ENCODE measurements at places on chromosomes 3 and 15. TPM values are rescaled to one million over a fixed set of nuclear protein-coding genes. Genes with fewer than 3 reads are reported as not detected.

STRA6 gene
- 32.5 TPM for total RNA-seq

RASL12 gene
- 7.0 TPM for total RNA-seq

EBLN2 gene
- 3.4 TPM for total RNA-seq

HIGD2B gene
- total RNA-seq = not detected

DNA sequence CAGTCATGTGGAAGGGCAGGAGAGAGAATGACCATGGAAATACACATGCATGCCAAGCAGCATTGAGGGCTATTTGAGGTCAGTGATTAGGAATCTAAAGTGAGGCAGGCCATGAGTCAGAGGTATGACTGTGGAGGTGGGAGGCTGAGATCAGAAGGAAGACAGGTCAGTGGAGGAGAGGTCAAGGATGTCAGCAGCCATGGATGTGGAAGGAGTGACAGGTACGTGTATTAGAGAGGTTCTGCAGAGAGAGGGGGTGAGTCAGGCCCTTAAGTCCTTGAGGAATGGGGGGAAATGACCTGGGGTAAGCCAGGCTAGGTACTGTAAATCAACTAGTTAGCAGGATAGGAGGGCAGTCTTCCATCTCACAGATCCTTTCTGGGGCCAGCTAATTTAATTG, 166.6 kb downstream of the ANO10 start:
- peak; percentile 5 for DNase-seq
- no peaks in the 10 kb centered on the region for H3K4me1 ChIP-seq
- H3K36me3 ChIP-seq = no peaks in the 10 kb centered on the region
- no peaks in the 10 kb centered on the region for H3K27me3 ChIP-seq
- no peak overlapping the region for H3K27ac ChIP-seq

GRCh38 chr3:144942838-144943197, 971.2 kb downstream of the DIPK2A start:
- H3K36me3 ChIP-seq = no peaks in the 10 kb centered on the region
- DNase-seq = no peak
- no peaks in the 10 kb centered on the region for H3K27me3 ChIP-seq
- H3K4me3 ChIP-seq = no peak overlapping the region
- H3K27ac ChIP-seq = no peak overlapping the region

DNA sequence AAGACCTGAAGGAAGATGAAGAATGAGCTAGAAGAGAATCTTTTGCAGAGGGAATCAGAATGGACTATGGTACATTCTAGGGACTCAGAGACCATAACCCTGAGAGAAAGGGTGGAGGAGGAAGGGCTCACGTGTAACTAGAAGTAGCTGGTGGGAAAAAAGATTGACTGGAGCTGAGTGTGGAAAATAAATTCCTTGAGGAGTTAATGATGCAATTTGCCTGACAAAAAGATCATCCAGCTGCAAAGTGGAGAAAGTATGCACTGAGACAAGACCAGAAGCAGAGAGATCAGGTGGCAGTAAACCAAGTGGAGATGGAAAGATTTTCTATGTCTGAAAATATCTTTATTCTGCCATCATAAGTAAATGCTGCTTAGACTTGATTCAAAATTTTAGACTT, 52.9 kb upstream of the TBL1XR1 start:
- no peak overlapping the region for H3K27ac ChIP-seq
- H3K4me3 ChIP-seq = no peak overlapping the region
- H3K4me1 ChIP-seq = no peaks in the 10 kb centered on the region
- DNase-seq = no peak
- no peaks in the 10 kb centered on the region for H3K36me3 ChIP-seq
- H3K27me3 ChIP-seq = no peaks in the 10 kb centered on the region

DNA sequence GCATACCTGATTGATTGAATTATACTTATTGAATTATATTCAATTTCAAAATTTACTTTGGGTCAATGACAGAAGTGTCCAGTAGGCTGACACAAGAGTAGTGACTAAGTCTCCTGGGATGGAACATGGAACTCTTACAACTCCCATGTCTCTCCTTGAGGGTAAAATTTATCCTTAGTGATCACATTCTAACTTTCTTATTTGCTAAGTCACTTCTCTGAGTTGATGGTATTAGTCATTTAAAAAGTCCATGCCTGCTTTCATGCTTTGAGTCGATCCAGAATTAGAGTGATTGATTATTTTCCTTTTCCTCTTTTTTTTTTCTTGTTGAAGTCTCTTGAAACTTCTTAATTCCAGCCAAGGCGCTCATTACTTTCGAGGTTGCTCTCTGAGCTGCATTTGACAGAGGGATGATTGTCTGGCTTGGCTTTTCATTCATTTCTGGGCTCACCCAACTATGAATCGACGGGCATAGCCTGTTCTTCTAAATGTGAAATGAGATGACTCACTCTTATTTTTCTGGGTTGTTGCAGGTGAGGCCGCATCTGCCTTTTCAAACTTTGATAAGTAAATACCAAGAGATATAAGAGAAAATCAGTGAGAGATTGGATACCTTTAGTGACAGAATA, 34.9 kb downstream of the LRRC3B start:
- H3K4me3 ChIP-seq = no peak overlapping the region
- no peak for DNase-seq
- no peak overlapping the region for H3K27ac ChIP-seq
- H3K4me1 ChIP-seq = no peaks in the 10 kb centered on the region

- no peaks in the 10 kb centered on the region for H3K4me1 ChIP-seq
- DNase-seq = peak; percentile 27
- H3K36me3 ChIP-seq = no peaks in the 10 kb centered on the region
- H3K4me3 ChIP-seq = no peak overlapping the region
- H3K27ac ChIP-seq = no peak overlapping the region
Observed at GRCh38 chr3:147119989-147120388, 286.4 kb downstream of the ZIC4 start.

DNA sequence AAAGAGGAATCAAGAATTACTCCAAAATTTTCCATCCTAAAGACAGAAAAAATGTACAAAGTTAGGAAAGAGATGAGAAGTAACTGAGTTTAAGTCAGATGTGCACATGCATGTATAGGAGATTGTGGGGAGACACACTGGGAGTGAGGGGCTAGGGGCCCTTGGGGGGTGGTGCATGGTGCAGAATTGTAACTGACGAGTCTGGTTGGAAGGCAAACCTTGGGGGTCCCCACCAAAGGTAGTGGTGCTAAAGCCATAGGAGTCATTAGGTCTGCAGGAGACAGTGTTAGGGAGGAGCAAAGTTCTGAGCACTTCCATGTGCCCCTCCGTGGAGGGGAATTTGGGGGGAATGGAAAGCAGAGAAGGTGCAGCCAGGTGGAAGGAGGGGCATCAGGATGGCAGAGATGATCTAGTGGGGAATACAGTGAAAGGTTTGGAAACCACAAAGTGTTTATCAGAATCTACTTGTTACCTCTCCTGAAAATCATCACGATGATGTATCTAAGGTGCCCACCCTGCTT, 37.5 kb upstream of the EPHB1 start:
- H3K4me3 ChIP-seq = no peak overlapping the region
- DNase-seq = no peak
- H3K27ac ChIP-seq = no peak overlapping the region
- H3K27me3 ChIP-seq = peaks cover 26% of the 10 kb centered on the region
- no peaks in the 10 kb centered on the region for H3K36me3 ChIP-seq
- H3K4me1 ChIP-seq = peaks cover 12% of the 10 kb centered on the region

DNA sequence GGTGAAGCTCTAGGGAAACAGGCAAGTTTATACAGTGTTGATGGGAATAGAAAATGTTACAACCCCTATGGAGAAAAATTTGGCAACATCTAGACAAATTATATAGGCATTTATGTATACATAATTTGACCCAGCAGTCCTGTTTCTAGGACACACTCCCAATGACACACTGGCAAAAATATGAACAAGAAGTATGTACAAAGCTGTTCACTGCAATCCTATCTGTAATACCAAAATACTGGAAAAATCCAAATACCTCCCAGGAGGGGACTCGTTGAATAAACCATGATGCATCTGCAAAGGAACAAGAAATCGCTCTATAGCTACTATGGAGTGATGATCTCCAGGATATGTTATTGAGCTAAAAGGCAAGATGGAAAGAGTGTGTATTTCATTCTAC, 8.5 kb downstream of the BFSP2 start:
- no peak overlapping the region for H3K4me3 ChIP-seq
- H3K27me3 ChIP-seq = peaks cover 3% of the 10 kb centered on the region
- no peak for DNase-seq
- no peak overlapping the region for H3K27ac ChIP-seq

DNA sequence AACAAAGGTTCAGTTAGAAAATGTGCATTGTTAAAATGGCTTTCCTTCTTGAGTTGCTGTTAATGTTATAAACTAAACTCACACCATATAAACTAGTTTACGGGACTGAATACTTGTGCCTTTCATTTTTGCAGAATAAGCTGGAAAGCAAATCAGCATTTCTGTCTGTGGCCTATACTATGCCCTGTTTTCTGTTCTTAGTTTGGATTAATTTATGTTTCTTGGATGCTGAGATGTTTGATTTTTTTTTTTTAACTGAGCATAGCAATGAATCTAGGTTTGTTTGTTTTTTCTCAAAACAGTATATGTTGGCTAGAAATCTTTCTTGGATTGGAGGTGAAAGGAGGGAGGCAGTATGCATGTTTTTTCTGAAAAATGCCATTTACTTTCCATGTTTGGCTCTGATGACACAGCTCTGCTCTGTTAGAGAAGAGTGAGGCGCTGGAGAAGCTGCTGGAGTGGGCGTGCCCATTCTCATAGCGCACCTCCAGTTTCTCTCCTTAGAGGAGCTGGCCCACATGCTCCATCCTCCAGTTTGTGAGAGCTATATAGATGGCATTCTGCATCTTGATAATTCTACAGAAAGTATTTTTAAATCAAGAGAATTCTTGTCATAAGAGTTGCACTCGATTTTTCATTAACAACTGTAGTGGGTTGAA, 423.6 kb upstream of the TPM1 start:
- H3K36me3 ChIP-seq = no peaks in the 10 kb centered on the region
- H3K27ac ChIP-seq = no peak overlapping the region
- H3K27me3 ChIP-seq = no peaks in the 10 kb centered on the region

GRCh38 chr3:45724911-45725310, 35.7 kb downstream of the SACM1L start:
- no peaks in the 10 kb centered on the region for H3K4me1 ChIP-seq
- H3K27me3 ChIP-seq = no peaks in the 10 kb centered on the region
- H3K36me3 ChIP-seq = peaks cover 26% of the 10 kb centered on the region
- no peak overlapping the region for H3K4me3 ChIP-seq
- H3K27ac ChIP-seq = no peak overlapping the region

- H3K4me1 ChIP-seq = peaks cover 77% of the 10 kb centered on the region
- no peaks in the 10 kb centered on the region for H3K27me3 ChIP-seq
- DNase-seq = no peak
- H3K36me3 ChIP-seq = peaks cover 29% of the 10 kb centered on the region
- peak overlapping the region; percentile 68 for H3K27ac ChIP-seq
Observed at GRCh38 chr3:185929192-185930151, 8.3 kb downstream of the TRA2B start.

DNA sequence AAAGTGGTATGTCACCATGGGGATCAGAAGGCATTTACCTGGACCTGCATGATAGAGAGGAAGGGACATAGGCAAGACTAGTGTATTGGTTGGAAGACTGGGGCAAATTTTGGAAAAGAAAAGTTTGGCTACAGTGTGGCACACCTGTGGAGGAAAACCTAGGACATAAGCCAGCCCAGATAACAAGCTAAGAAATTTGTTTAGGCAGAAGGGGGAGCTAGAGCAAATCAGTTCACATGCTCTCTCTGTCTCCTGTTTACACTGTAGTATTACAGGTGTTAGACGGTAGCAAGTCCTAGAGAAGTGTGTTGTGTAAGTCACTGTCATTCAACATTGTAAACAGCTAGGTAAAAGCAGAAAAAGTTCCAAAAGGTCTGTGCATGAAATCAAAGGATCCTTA, 11.9 kb upstream of the ALDH1A2 start:
- H3K27ac ChIP-seq = no peak overlapping the region
- no peaks in the 10 kb centered on the region for H3K36me3 ChIP-seq
- H3K27me3 ChIP-seq = peaks cover 8% of the 10 kb centered on the region
- DNase-seq = peak; percentile 36

DNA sequence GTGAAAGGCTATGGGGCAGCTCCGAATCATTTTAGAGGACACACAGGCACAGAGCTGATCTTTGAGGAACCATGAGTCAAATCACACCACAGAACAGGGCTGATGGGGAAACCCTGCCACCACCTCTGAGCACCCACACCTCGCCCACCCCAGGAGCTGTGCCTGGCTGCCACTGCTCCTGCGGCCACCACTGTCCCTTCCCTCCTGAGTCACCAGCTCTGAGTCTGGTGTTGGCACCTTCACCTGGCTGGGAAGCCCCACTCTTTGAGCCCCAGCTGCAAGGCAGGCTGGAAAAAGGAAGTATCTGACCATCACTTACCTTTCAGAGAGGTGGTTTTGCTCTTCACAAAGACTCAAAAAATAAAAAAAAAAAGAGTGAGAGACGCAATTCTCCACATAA, 63.6 kb upstream of the MEF2A start:
- H3K27ac ChIP-seq = no peak overlapping the region
- no peaks in the 10 kb centered on the region for H3K36me3 ChIP-seq
- DNase-seq = no peak
- no peaks in the 10 kb centered on the region for H3K27me3 ChIP-seq
- no peaks in the 10 kb centered on the region for H3K4me1 ChIP-seq

GRCh38 chr15:90829942-90830440, 38.4 kb upstream of the FURIN start:
- no peaks in the 10 kb centered on the region for H3K36me3 ChIP-seq
- H3K27me3 ChIP-seq = no peaks in the 10 kb centered on the region
- H3K4me3 ChIP-seq = no peak overlapping the region
- no peak overlapping the region for H3K27ac ChIP-seq

- DNase-seq = peak; percentile 52
- no peaks in the 10 kb centered on the region for H3K27me3 ChIP-seq
- no peaks in the 10 kb centered on the region for H3K4me1 ChIP-seq
- H3K36me3 ChIP-seq = no peaks in the 10 kb centered on the region
Observed at GRCh38 chr3:172595664-172596393, 72.6 kb upstream of the TNFSF10 start.

DNA sequence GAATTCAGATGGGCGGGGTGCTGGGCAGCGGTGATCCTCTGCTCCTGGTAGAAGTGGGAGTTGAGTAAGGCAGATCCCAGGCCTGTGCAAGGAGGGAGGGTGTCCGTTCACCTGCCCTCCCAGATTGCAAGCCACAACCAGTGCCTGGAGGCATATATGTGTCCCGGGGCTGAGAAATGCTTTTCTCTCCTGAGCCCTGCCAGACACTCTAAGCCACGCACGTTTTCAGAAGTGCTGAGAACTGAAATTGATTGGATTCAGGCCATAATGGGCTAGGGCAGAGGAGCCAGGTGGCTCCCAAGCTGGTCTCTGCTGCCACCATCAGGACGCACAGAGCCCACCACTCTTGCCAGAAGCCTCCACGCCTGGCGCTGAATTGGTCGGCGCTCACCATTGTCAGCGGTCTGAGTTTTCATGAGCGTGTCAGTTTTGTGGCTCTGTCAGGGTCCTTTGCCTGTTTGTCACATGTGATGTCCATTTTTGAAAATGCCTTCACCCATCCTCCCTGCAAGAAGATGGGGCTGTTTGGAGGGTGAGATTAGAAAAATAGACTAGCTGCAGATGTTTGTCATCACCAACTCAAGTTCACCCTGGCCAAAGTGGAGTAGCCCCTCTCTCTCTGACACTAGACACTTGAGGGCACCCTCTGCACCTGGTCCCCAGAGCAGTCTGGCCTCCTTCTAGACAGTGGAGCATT, 15.4 kb upstream of the BFSP2 start:
- H3K36me3 ChIP-seq = no peaks in the 10 kb centered on the region
- no peak overlapping the region for H3K4me3 ChIP-seq
- H3K27ac ChIP-seq = no peak overlapping the region
- no peaks in the 10 kb centered on the region for H3K27me3 ChIP-seq
- DNase-seq = peak; percentile 77
